ENCODE measurements at places on chromosomes 1 and 21. TPM values are rescaled to one million over a fixed set of nuclear protein-coding genes. Genes with fewer than 3 reads are reported as not detected.

APOBEC4 gene
- not detected for total RNA-seq

NUF2 gene
- total RNA-seq, result 48.4 TPM

NPL gene
- 12.7 TPM for total RNA-seq

AMY2A gene
- not detected for total RNA-seq

PPCS gene
- total RNA-seq, result 32.6 TPM

CLCNKA gene
- not detected for total RNA-seq

MTFR1L gene
- total RNA-seq, result 61.1 TPM

TMEM61 gene
- total RNA-seq, result not detected

ASCL5 gene
- total RNA-seq, result not detected

LZIC gene
- total RNA-seq, result 35.3 TPM

PLXNA2 gene
- total RNA-seq, result 37.7 TPM

PTPRF gene
- total RNA-seq, result 125 TPM

E2F2 gene
- 23.5 TPM for total RNA-seq

IL10 gene
- total RNA-seq, result not detected

MYOM3 gene
- not detected for total RNA-seq

CYB561D1 gene
- 8.0 TPM for total RNA-seq

KCNE2 gene
- 0.39 TPM for total RNA-seq

FAM151A gene
- total RNA-seq, result not detected

HAO2 gene
- total RNA-seq, result not detected

ELAPOR1 gene
- total RNA-seq, result 0.64 TPM

CFHR2 gene
- not detected for total RNA-seq

OR6N1 gene
- total RNA-seq, result not detected

PCBP3 gene
- total RNA-seq, result 5.6 TPM

SLAMF1 gene
- not detected for total RNA-seq

All from neural crest cell (in vitro differentiated cells).